Suppressor macrophage treated with lipopolysaccharide for 1 hour (primary cell): ENCODE measurements at places on chromosomes 2 and 18.

DNA sequence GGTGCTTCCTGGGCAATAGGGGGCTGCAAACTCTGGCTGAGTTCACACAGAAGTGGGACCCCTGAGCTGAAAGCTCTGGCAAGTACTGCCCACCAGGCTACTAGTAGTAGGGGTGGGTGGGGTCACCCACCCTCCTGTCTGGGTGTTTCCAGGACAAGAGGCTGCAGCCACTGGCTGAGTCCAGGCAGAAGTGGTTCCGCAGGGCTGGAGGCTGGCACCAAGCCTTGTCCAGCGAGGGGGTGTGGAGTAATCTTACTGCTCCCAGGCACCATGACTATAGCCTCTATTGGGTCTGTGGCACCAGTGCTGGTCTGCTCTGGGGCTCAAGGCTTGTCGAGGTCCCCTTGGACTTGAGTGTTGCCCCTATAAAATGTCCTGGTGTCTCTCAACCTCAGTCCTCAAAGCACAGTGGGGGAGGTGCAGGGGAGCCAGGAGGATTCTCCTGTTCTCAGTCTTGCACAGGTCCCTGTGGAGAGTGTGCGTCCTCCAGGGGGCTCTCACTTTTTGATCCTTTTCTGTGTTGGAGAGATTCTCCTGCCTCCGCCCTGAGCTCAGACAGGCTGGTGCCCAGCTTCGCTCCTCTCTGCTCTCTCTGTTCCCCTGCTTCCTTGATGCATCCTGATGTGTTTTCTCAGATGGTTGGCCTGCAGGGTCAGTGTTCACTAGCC, 48.1 kb downstream of the NUP35 start:
- DNase-seq = no peak

DNA sequence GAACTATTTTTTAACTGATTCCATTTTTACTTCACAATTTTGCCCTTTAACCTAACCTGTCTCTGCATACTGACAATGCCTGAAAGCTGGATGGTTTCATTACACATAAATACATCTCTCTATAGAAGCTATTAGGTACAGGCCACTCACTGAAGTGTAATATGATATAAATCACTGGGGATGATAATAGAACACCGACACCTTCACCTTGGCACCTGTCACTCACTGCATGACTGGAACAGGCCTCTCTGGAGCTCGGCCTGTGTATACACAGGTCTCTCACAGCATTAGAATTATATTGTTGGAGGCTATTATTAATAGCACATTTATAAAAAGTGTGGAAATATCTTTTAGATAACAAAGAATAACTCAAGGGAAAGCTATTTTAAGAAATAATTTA, 138.2 kb downstream of the TMEM131 start:
- DNase-seq = no peak

GRCh38 chr2:24163186-24163585, 11.7 kb upstream of the FAM228A start:
- no peak for DNase-seq

DNA sequence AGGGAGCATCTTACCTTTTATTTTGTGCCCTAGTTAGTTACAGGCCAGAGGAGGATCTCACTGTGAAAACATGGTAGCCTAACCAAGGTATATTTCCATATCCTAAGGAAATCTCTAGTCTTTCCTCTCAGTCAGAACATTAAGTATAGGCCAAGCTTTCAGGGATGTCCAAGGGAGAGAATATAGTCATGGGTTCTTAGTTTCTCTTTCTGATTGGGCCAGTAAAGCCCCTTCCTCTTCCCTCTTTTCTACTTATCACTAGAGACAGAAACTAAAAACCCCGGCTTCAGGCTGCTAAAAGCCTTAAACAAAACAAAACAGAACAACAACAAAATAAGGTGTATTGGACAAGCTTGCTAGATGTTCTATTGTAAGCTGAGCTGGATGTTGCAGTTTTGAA, 44.3 kb upstream of the TNFRSF11A start:
- peak; percentile 73 for DNase-seq

DNA sequence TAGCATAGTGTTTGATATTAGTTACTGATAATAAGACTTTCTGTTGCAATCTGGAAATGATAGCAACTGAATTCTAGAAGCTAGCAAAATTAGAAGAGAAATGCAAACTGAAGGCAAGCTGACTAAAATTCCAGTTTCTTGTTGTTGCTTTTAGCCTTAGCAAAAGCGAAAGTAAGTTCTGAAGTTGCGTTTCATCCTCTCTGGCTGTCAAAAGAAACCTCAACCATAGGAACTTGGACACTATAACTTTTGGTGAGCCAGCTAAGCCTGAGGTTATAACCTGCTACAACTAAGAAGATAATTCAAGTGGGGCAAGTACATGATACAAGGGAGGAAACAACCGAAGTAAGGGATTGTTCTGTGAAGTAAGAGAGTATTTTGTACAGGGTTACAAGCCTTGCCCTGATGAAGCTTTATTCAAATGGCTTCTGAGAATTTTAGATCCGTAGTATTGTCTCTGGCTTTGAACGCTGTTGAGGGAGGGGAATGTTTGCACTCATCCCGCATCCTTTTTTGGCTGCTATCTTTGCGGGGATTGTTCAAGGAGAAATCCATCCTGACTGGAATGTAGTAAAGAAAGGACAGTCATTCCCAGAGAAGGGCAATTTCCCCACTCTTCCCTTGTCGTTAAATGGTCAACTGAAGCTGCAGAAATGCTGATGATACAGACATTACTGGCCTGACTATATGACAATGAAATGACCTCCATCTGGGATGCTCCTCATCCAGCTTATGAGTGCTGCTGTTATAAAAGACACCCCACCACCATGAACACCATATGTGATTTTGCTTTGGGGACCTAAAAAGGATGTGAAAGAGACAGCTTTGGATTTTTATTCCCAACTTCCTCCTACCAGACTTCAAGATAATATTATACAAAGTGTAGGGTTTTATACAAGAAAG, 7.0 kb upstream of the TMX3 start:
- peak; percentile 40 for DNase-seq

DNA sequence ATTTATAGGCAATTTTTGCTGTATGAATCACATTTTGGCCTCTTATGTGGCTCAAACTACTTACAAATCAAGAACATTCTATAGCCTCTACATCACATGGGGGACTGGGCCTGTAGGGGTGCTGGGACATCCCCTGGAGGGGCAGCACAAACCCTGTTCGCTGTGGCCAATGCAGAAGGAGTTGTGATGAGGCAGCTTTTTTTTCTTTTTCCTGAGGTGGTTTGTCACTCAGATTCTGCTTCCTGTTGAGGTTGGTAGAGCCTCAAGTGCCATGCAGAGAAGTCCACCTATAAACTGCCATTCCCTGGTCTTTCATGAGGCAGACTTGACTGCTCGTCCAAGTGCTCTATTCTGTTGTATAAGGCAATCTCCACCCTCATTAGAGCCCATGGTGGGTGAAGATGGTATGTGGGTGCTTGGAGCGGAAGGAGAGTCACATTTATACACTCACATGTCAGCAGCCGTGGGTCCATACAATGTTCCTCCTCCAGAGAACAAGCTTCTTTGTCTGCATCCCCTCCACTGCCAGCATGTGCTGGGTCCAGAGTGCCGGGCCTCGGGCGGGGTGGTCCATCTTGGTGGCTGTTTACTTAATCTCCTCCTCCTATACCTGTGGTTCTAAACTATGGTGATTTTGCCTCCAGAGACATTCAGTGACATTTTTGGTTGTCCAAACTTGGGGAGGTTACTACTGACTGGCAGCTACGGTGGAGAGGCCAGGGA, 120.3 kb downstream of the ACOXL start:
- DNase-seq = no peak

- no peak for DNase-seq
These were observed 153.1 kb upstream of the KLHL29 start for GRCh38 chr2:23231865-23232264.

- no peak for DNase-seq
These were observed 18.5 kb upstream of the CCNT2 start for GRCh38 chr2:134900151-134900550.
